Amygdala (tissue), 56 donors: ENCODE measurements at places on chromosomes 1 and 21.

GRCh38 chr1:153217212-153217611 is at the start of gene PRR9:
PRR9 (plus strand) TSS chr1:153217584; CDS start chr1:153218145, 561 bp downstream.
- DNase-seq, result no peak

- DNase-seq, result no peak
These were observed 8.7 kb downstream of the SLAMF7 start for GRCh38 chr1:160747717-160748116.

DNA sequence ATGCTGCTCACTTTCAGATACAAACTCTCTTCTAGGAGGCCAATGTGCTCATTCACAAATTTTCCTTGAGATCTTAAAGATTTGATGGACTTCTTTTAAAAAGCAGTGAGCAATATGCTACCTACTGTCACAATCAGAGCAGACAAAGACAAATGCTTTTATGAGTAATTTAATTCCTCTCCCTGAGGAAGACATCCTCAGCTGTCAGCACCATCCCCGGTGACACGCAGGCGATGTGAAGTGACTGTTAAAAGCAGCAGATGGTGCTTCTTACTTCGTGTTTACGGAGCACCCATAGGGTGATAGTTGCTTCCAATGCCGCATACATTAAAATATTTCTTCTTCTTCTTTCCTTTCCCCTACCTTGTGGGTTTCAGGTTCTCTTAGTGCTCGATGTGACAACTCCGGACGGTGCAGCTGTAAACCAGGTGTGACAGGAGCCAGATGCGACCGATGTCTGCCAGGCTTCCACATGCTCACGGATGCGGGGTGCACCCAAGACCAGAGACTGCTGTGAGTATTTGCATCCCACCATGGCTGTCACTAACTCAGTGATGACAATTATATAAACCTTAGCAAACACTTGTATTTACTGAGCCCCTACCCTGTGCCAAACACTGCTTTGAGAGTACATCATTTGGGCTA is 29.1 kb downstream of the LAMC2 start:
- DNase-seq, result no peak

DNA sequence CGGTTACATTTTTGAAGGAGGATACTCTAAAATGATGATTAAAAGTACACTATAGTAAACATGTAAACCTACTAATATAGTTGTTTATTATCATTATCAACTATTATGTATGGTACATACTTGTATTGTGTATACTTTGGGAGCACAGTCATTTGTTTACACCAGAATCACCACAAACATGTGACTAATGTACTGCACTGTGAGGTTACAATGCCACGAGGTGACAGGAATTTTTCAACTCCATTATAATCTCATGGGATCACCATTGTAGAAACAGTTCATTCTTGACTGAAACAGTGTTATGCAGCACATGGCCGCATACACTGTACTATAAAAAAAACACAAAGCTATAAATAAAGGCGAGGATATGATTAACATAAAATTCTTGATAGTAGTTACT is 44.3 kb downstream of the GPATCH2 start:
- no peak for DNase-seq

- no peak for DNase-seq
These were observed 6.5 kb downstream of the CNTN2 start for GRCh38 chr1:205049479-205049878.

DNA sequence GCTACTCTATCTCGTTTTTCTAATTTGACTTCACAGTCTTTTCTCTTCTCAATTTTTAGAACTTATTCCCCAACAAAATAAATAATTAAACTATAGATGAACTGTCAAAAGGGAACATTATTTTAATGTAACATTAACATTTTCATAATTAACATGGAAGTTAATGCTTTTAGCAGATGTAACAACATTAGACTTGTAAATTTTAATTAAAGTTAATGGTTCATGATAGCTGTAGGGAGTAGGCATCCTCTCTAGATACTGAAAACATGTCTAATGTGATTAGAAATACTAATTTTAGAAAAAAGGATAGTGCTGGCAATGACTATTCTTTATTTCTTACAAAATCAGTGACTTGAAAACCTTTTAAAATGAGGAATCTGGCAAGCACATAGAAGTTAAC is 32.1 kb upstream of the NEK7 start:
- no peak for DNase-seq

DNA sequence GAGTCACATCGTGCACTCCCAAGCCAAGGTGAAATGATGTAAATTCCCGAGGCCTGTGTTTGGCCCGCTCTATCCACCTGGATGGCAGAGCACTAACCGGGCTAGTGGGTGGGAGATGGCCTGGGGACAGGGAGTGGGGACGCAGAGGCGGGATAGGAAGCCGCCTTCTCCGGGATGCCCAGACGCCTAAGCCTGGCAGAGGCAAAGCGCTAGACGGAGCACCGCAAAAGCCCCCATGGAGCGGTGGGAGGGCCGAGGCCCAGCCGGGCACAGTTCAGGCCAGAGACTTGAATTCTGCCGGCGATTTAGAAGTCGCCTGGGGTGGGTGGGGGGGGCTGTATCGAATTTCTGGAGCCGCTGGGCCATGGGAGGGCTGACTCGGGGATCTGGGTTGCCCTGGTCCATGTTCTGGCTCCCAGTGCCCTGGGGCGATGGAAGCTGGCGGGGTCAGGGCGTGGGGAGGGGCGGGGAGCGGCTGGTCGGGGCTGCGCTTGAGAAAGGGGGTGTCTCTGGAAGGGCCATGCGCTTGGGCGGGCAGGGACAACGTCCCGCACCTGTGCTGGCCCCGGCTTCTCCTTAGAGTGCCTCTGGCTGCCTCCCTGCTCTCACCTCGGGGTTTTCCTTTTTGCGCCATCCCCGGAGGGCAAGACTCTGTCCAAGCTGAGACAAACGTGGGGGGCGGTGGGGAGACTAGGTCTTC is 28.0 kb downstream of the KIAA2013 start:
- no peak for DNase-seq

GRCh38 chr1:167460836-167461235 is 57.5 kb downstream of the CD247 start:
- DNase-seq, result no peak

DNA sequence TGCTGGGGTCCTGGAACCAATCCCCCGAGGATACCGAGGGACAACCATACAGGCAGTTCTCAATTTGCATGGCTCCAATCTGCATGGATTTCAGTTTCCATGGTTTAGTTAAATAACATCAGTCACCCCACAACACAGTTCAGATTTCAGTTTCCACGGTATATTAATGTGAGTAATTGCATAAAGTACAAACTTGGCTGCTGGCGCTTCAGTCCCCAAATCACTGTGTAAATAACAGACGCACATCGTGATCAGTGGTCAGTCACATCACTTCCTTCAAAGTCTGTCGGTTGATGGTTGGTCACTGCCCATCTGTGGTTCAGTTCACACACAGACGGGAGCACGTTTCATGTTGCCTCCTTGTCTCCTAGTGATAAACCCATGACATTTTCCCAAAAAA is 66.4 kb upstream of the LPGAT1 start:
- DNase-seq, result no peak

DNA sequence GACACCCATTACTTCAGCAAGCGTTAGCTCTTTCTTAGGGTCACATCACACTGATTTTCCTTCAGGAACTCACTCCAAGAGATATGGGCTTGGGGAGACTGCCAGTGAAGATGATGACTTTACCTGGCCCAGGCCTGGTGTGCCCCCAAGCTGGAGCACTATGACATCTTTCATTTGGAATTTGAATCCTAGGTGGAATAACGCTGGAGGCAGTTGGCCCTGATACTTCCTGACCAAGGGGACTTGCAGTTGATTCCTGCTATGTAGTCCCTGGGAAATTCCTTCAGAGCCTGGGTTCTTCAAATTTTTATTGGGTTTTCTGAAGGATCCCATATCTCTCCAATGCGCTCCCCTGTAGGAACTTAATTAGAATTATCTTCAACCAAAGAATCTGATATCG is 114.9 kb upstream of the GUCA2B start:
- no peak for DNase-seq

DNA sequence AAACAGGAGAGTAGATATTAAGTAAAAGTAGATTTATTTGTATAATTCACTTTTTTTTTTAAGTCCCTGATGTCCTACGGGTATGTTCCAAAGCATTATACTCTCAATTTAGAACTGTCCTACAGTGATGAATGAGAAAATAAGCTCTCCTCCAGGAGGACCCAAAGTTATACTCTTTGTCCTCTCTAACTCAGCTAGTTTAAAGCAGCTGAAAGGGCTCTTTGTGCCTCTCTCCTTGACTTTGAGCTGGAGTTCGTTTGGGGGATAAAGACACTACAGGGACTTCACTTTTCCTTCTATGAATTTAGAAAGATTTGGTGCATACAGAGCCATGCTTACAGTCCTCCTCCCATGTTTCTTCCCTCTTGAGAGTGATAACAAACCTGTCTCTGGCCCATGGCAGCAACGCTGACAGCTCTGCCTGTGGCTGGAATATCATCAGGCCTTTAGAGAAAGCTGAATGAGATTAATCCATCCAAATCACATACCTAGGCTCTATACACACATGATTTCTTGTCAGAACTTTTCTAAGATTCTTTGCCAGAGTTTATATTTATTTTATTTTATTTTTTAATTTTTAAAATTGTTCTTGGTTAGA is 134.3 kb downstream of the PIK3R3 start:
- DNase-seq, result no peak

GRCh38 chr21:25911730-25912401 is 177.1 kb downstream of the GABPA start:
- peak; percentile 4 for DNase-seq

DNA sequence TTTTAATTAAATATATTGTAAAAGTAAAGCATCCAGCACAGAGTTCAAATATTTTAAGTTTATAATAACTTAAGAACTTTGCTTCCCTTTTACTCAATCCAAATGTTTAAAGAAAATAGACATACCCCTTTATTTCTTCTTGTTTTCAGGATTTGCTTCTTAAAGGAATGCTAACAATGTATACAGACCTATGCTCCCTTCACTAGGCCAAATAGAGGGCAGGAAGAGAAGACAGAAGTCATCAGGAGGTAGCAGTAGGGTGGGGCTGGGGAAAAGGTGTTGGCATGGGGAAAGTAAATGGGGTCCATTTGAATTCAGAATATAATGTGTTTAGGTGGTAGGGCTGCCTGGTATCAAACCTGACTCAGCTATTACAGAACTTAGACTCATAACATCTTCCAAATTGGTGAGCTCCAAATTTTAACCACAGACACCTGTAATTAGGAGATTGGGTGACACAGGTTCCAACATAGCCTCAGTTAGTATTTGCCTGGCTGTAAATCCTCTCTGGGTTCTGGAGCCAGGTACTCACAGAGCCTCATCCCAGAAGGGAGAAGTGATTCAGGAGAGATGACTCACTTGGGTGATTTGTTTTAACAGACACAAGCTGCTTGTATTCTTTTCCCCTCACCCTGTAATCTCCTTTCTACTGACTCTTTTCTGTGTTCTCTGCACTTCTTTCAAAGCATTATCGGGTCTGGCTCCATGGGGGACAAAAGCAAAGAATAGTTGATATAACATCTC is 60.1 kb upstream of the DUSP10 start:
- DNase-seq, result no peak

DNA sequence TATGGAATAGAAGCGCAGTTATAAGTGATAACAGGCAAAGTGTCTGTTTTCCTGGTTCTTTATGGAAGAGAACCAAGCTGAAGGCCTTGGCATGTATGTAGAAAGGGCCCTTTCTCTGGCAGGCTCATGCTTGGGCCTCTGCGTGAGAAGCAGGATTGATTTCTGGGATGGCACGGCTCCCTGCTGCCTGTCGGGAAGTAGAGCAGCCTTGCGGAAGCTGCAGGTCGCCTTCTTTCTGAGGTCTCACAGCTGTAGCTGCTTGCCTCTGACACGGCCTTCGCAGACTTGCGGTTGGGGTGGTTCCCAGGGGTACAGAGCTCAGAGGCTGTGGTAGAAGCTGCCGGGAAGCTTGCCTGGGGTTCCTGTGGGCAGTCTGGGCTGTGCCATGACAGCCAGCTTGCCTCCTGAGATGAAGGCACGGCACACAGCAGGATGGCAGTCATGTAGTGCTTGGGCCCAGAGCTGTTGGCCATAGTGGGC is 39.4 kb downstream of the TRAPPC10 start:
- DNase-seq, result peak; percentile 30

GRCh38 chr1:17575797-17576518 is 36.5 kb downstream of the ARHGEF10L start:
- no peak for DNase-seq

DNA sequence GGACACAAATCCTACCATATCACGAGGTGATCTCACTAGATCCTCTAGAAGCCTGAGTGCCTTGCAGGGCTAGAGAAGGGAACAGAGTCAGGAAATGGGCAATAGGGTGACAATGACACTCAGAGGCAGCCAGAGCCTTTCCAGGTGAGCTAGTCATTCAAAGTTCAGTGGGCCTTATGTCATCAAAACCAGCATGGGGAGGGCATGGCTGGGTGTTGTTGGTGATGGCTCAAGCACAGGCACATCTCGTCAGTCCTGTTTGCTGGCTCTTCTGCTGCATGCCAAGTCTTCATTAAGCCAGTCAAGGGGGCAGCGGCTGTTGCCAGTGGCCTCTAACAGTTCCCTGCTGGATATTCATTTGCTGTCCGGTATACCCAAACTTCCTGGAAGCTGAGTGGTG is 99.6 kb upstream of the USP24 start:
- DNase-seq, result no peak

DNA sequence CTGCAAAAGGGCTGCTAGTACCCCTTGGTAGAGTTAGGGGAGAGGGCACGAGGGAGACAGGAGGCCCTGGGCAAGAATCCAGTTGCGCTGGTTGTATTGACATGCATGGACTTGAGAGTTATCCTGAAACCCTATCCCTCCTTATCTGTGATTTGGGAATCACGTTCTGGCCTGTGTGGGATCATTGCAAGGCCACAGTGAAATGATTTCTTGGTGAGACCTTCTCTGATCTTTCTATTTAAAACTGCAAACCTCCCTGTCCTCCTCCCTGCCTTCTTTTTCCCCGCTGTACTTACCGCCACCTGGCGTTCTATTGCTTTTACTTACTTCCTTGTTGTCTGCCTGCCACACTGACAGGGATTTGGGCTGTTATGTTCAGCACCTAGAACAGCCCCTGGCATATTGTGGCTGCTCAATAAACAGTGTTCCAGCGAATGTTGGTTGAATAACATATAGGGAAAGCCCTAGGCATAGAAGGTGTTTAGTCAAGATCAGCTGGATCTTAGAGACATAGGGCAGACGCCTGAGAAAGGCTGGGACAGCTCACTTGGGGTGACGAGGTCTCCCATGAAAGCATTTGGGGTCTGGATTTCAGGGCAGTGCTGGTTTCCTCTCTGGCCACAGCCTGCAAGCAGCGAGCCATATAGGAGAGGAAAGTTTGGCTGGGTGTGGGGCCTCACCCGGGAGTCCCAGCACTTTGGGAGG is 25.6 kb downstream of the ALPL start:
- DNase-seq, result no peak
